T-cell (primary cell): ENCODE measurements at places on chromosomes 4 and X.

DNA sequence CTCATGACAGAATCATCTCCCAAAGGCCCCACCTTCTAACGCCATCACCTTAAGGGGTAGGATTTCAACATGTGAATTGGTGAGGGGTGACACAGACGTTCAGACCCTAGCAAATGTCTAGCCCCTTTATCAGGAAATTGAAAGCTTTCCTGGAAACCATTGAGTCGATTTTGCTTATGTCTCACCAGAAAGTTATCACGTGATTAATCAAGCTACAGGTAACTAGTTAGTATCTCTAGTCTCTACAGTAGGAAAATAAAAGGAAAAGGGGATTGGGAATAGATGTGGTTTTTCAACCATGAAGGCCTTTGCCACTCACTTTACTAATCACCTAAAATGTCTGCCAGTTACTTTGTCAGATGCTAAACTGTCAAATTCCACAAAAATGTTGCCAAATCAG is 1133.0 kb downstream of the PDHA2 start:
- no peak for DNase-seq
- no peaks in the 10 kb centered on the region for H3K27me3 ChIP-seq
- no peak overlapping the region for H3K4me3 ChIP-seq

DNA sequence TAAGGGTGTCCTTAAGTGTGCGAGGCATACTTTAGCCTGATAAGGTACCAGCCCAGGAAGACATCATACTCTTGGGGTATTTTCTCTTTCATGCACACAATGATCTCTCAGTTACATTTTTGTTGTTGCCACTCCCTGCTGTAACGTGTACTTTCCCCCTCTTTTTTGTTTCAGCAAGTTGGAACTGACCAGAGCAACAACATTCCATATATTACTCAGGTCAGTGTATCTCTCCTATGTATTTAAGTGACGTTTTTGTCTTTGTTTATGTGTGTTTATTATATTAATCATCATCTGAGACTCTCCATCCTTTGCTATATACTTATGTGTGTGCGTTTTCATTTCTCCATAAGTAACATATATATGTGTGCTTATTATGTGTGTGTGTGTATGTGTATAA is 71.3 kb upstream of the VBP1 start:
- no peaks in the 10 kb centered on the region for H3K27me3 ChIP-seq
- H3K27ac ChIP-seq = no peak overlapping the region
- H3K4me3 ChIP-seq = no peak overlapping the region
- H3K36me3 ChIP-seq = no peaks in the 10 kb centered on the region
- no peaks in the 10 kb centered on the region for H3K4me1 ChIP-seq
- no peak for DNase-seq

GRCh38 chr4:5930876-5931275 is 38.0 kb upstream of the CRMP1 start:
- DNase-seq = no peak
- H3K27ac ChIP-seq = no peak overlapping the region
- H3K36me3 ChIP-seq = no peaks in the 10 kb centered on the region
- no peaks in the 10 kb centered on the region for H3K4me1 ChIP-seq

DNA sequence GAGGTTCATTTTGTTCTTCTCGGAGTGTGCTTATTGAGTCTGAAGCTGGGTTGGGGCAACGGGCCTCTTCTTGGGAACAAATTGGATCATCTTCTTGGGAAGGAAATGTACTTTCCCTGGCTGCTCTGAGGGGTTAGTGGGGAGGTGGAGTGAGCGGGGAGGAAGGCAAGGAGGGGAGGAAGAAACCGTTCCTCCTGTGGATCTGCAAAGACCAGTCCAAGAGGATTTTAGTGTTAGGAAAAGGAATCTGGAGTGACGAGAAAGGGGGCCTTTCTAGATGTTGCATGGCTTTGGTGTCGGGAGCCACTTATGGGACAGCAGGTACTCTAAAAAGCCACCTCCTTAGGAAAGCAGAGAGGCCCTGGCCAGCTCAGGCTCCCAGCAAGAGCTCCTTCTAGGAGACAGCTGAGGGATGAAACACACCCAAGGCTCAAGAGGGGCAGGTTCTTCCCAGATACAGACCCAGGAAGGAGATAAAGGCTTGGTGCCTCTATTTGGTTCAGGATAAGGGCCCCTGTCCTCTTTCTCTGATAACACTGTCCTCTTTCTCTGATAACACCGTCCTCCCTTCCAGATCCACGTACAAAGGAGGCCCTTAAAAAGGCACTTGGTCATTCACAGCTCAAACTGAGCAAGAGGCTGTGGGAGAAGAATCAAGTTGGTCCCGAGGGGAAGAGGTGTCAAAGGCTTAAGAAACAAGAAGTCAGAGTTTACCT is 451 bp downstream of the SOD3 start:
- no peak overlapping the region for H3K4me3 ChIP-seq
- no peak overlapping the region for H3K27ac ChIP-seq
- no peaks in the 10 kb centered on the region for H3K27me3 ChIP-seq
- no peak for DNase-seq

DNA sequence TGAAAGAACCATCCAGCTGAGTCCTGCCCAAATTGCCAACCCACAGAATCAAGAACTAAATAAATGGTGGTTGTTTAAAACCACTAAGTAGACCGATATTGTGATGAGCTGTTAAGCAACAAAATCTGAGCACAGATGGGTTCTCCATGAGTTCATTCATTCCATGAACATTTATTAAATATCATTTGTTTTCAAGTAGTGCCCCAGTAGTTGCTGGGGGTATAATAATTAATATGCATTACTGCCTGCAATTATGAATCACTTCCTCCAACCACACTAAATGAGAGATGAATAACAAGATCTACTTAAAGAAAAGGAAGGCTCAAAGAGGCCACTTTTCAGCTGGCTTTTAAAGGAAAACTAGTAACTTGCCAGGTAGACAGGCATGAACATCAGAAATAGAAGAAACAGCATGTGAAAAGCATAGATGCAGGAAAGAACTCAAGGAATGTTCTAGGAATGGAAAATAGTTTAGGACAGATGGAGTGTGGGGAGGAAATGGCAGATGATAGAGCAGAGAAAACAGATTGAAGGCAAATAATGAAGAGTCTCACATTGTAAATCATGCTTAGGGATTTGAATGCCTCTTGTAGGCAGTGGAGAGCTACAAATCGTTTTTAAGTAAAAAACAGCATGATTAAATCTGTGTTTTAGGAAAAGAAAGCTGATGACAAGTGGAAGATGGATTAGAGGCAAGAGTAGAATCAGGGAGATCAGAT is 641.7 kb upstream of the DIPK2B start:
- no peaks in the 10 kb centered on the region for H3K4me1 ChIP-seq
- H3K36me3 ChIP-seq = no peaks in the 10 kb centered on the region
- no peak for DNase-seq
- H3K27ac ChIP-seq = no peak overlapping the region

- no peak overlapping the region for H3K4me3 ChIP-seq
- no peak overlapping the region for H3K27ac ChIP-seq
- no peak for DNase-seq
- no peaks in the 10 kb centered on the region for H3K27me3 ChIP-seq
Observed at GRCh38 chrX:18534949-18535348, 109.5 kb downstream of the CDKL5 start.

DNA sequence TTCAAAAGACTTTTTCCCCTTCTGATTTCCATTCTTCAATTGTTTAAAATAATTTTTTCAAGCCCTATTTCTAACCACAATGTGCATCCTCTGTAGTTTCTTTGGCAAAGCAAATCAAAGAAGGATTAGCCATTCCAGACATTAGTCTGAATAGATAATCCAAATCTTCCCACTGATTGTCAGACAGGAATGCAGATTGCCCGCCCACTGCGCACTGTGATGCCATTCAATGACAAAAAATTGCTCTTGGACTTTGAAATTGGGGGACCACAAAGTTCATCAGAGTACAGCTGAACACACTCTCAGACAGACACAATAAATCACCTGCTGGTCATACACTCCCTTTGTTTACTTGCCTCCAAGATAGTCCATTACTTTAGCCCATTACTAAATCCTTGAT is 216.5 kb upstream of the DKK2 start:
- H3K27ac ChIP-seq = no peak overlapping the region
- no peak overlapping the region for H3K4me3 ChIP-seq
- DNase-seq = no peak
- no peaks in the 10 kb centered on the region for H3K27me3 ChIP-seq

- no peaks in the 10 kb centered on the region for H3K36me3 ChIP-seq
- DNase-seq = no peak
- no peaks in the 10 kb centered on the region for H3K27me3 ChIP-seq
Observed at GRCh38 chrX:21926527-21927278, 13.8 kb upstream of the SMS start.

DNA sequence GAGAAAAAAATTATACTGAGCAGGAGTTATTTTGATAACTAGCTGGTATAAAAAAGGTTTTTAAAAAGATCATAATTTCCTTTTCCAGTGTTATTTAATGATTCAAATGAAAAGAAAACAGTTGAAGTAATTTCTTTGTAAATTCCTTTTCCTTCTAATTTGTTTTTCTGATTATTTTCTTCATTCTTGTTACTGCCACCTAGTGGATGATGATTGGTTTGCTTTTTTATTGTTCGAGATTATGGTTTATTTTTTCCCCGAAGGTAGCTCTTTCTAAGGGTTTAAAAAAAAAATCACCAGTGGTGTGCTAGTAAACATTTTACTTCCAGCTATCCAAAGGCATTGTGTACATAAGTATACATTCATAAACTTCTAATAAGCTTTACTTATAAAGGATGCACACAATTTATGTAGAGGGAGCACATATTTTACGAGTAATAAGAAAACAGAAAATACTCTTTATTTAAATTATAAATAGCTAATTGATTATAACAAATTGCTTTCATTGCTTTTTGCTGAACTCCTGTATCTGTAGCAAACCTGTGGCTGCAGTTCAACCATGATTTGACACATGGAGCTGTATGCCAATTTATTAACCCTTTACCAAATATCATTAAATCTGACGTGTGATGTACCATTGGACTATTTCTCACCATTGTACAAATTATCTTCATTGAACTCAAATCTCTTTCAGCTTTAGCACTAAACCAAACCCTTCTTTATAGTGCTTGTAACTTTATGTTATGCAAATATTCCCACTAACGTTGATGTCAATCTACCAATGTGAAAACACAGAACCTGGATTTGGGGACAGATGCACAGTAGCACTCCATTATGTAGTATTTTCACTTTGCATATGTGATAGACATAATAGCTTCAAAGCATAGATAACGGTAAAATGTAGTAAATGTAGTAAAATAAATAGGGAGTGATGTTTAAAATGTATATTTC is 97.8 kb upstream of the ANK2 start:
- no peak overlapping the region for H3K27ac ChIP-seq
- no peak for DNase-seq
- H3K4me3 ChIP-seq = no peak overlapping the region
- H3K36me3 ChIP-seq = no peaks in the 10 kb centered on the region
- H3K27me3 ChIP-seq = no peaks in the 10 kb centered on the region

GRCh38 chr4:184433258-184433892 is 41.0 kb downstream of the IRF2 start:
- no peaks in the 10 kb centered on the region for H3K27me3 ChIP-seq
- no peak for DNase-seq
- H3K4me1 ChIP-seq = peaks cover 31% of the 10 kb centered on the region
- H3K27ac ChIP-seq = no peak overlapping the region
- H3K4me3 ChIP-seq = no peak overlapping the region
- peaks cover 5% of the 10 kb centered on the region for H3K36me3 ChIP-seq

GRCh38 chr4:123749383-123749782 is 352.8 kb downstream of the SPRY1 start:
- no peaks in the 10 kb centered on the region for H3K4me1 ChIP-seq
- no peak overlapping the region for H3K4me3 ChIP-seq
- peaks cover 2% of the 10 kb centered on the region for H3K27me3 ChIP-seq
- no peak overlapping the region for H3K27ac ChIP-seq

DNA sequence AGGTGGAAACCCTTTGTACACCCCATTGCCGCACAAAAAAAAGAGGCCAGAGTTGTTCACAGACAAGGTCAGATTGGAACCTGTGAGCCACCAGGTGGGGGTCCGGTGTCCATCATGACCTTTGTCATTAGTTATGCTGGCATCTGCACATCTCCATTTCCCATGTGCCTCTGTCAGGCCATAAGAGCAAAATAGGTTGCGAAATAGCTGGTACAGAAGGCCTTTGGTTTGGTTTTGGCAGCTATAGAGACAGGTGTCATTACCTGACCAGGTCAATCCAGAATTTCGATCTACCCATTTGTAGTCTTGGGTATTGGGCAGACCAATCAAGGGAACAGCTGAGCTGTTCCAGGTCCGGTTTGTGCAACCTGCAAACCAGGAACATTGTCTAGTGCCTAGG is 6.6 kb downstream of the ERVMER34-1 start:
- H3K27me3 ChIP-seq = peaks cover 12% of the 10 kb centered on the region
- H3K27ac ChIP-seq = no peak overlapping the region
- DNase-seq = no peak
- no peaks in the 10 kb centered on the region for H3K4me1 ChIP-seq
- no peak overlapping the region for H3K4me3 ChIP-seq

- no peaks in the 10 kb centered on the region for H3K36me3 ChIP-seq
- no peaks in the 10 kb centered on the region for H3K4me1 ChIP-seq
- H3K4me3 ChIP-seq = no peak overlapping the region
- H3K27me3 ChIP-seq = peaks cover 2% of the 10 kb centered on the region
- no peak for DNase-seq
Observed at GRCh38 chr4:42816189-42816879, 76.2 kb upstream of the GRXCR1 start.

DNA sequence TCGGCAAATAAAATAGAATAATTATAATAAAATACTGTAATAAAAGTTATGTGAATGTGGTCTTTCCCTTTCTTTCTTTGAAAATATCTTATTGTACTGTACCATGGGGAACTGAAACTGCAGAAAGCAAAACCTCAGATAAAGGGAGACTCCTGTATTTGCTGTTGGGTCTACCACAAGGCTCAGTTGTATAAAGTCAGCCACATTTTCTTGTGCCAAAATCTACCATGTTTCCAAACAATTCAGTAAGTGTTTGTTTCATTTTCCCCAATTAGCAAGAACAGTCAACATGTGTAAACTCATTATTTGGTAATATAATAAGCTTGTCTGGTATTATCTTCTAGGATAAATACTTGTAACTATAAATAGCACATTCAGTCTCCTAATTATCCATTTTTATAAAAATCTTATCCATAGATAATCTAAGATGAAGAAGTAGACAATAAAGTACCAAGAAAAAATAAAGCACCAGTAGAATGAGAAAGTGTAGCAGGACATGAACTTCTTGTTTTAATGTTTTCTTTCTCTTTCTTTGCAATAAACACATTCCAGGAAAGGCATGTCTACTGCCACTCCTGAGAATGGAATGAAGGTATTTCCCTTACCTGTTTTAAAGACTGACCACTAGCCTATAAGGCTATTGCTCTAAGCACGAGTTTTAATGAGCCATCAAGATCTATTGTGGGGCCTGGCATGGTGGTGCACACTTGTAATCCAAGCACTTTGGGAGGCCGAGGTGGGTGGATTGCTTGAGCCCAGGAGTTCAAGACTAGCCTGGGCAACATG is 15.0 kb upstream of the OTUD4 start:
- no peak for DNase-seq
- no peaks in the 10 kb centered on the region for H3K36me3 ChIP-seq
- H3K27ac ChIP-seq = no peak overlapping the region
- no peak overlapping the region for H3K4me3 ChIP-seq
- H3K4me1 ChIP-seq = no peaks in the 10 kb centered on the region

- DNase-seq = no peak
- no peaks in the 10 kb centered on the region for H3K27me3 ChIP-seq
- H3K36me3 ChIP-seq = no peaks in the 10 kb centered on the region
- H3K4me3 ChIP-seq = no peak overlapping the region
Observed at GRCh38 chrX:137363559-137363958, 202.4 kb upstream of the ZIC3 start.
